WTC11 (cell line): ENCODE measurements at places on chromosomes 12 and 14. TPM values are rescaled to one million over a fixed set of nuclear protein-coding genes. Genes with fewer than 3 reads are reported as not detected.
A peak's percentile ranks its signal among the peaks of the same experiment; 100 is the strongest.

DNA sequence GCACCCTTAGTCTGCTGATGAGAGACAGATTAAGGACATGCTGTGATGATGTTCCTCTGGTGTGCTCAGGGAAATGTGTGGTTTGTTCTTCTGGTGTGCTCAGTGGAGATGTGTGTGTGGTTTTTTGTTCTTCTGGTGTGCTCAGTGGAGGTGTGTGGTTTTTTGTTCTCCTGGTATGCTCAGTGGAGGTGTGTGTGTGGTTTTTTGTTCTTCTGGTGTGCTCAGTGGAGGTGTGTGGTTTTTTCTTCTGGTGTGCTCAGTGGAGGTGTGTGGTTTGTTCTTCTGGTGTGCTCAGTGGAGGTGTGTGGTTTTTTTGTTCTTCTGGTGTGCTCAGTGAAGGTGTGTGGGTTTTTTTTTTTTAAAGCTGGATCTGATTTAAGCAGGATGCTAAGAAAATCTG, 15.4 kb downstream of the PIWIL1 start:
- no peak overlapping the region for H3K27ac ChIP-seq
- H3K4me3 ChIP-seq: no peak overlapping the region
- no peaks in the 10 kb centered on the region for H3K4me1 ChIP-seq

The BMP4 gene
- total RNA-seq: 7.8 to 9.8 TPM (median 8.4 TPM) in 3 replicates

DNA sequence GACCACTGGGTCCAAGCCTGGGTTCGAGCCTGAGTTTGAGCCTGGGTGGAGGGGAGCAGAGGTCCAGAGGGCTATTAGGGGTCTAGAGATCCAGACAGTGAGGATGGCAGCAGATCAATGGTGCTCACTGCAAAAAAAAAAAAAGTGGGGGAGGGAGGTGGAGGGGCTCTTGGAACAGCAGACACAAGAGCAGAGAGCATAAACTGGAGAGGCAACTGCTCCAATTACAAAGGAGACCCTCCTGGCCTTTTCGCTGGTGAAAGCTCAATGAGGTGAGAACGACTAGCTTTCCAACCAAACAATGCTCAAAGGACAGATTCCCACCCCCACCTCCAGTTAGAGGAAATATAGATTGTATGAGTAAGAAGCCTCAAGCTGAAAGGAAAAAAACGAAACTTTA, 124.2 kb upstream of the TSPAN8 start:
- H3K27ac ChIP-seq: no peak overlapping the region
- peaks cover 11% of the 10 kb centered on the region for H3K4me1 ChIP-seq
- H3K27me3 ChIP-seq: no peaks in the 10 kb centered on the region
- H3K36me3 ChIP-seq: no peaks in the 10 kb centered on the region

DNA sequence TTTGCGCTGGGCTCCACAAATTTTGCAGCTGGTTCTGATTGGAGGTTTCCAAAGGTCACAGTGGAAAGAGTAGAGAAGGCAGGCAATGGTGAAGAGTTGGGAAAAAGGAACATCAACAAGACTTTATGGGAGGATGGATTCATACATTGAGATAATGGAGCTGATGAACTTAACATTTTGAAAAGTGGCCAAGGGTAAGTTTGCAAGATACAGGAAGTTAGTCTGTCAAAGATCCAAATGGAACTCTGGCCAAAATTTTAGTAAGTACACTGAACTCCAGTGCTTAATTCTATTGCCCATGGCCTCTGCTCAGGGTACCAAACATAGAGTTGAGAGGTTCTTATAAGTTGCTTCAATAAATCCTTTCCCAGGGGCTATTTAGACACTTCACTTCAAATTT, 15.6 kb downstream of the CCER1 start:
- no peaks in the 10 kb centered on the region for H3K36me3 ChIP-seq
- H3K27me3 ChIP-seq: no peaks in the 10 kb centered on the region
- no peaks in the 10 kb centered on the region for H3K4me1 ChIP-seq

The ADCY4 gene
- total RNA-seq: 0.96 to 2.4 TPM (median 1.1 TPM) in 3 replicates

GRCh38 chr14:56211844-56212243, 93.6 kb downstream of the PELI2 start:
- H3K4me1 ChIP-seq: peaks cover 16% of the 10 kb centered on the region
- H3K36me3 ChIP-seq: no peaks in the 10 kb centered on the region
- no peaks in the 10 kb centered on the region for H3K27me3 ChIP-seq
- H3K4me3 ChIP-seq: no peak overlapping the region

- peak overlapping the region; percentile 94 for H3K27ac ChIP-seq
- peaks cover 22% of the 10 kb centered on the region for H3K27me3 ChIP-seq
- peak overlapping the region; percentile 98 for H3K4me3 ChIP-seq
- peak; percentile 29 for DNase-seq
- peaks cover 5% of the 10 kb centered on the region for H3K36me3 ChIP-seq
Measured at GRCh38 chr14:103385929-103386712, 906 bp downstream of the MARK3 start.

DNA sequence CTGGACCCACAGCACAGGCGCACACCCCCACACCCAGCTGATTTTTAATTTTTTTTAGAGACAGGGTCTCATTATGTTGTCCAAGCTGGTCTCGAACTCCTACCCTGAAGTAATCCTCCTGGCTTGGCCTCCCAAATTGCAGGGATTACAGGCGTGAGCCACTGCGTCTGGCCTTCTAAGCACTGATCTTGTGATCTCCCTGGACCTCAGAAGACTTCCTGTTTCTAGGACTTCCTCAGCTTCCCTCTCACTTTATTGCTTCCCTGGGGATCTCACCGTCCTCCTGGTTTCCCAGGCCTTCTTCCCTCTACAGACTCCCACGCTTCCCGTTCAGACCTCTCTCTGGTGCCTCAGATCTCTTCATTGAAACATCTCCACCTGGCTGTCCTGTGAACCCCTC, 13.8 kb downstream of the ZNF839 start:
- H3K4me3 ChIP-seq: no peak overlapping the region
- no peaks in the 10 kb centered on the region; the same call in 1 of the 2 replicates for H3K27me3 ChIP-seq
- H3K4me1 ChIP-seq: no peaks in the 10 kb centered on the region
- DNase-seq: no peak
- H3K36me3 ChIP-seq: peaks cover 30% of the 10 kb centered on the region
- peak overlapping the region; percentile 14 for H3K27ac ChIP-seq

- no peak overlapping the region for H3K4me3 ChIP-seq
- H3K27ac ChIP-seq: no peak overlapping the region
- H3K4me1 ChIP-seq: no peaks in the 10 kb centered on the region
- no peaks in the 10 kb centered on the region for H3K27me3 ChIP-seq
Measured at GRCh38 chr14:54200726-54201125, 196.1 kb upstream of the CDKN3 start.

GRCh38 chr14:75277008-75277814, 1.4 kb upstream of the FOS start:
- peak overlapping the region; percentile 88 for H3K4me3 ChIP-seq
- H3K36me3 ChIP-seq: peaks cover 18% of the 10 kb centered on the region
- DNase-seq: peak; percentile 78

DNA sequence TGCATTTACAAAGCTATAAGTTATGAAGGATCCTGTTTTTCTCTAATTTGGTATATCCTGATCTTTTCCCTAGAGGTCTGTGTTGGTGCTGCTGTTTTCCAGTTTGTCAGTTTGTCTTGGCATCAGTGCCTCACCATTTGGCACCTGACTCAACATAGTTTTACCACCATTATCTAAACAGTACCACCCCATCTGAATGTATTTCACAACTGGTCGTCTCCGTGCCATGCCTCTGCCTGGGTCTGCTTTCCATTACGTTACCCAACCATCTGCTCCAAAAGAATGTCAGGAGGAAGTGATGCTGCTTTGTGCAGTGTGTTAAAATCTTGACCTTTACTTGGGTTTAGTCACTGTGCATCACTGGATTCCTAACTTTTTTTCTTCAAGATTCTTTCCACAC, 129.3 kb upstream of the RASSF8 start:
- H3K27ac ChIP-seq: no peak overlapping the region
- DNase-seq: no peak

The HOTAIR gene
- not detected in 3 replicates for total RNA-seq

- peaks cover 16% of the 10 kb centered on the region for H3K4me1 ChIP-seq
- peaks cover 13% of the 10 kb centered on the region for H3K36me3 ChIP-seq
- H3K27me3 ChIP-seq: no peaks in the 10 kb centered on the region
- H3K4me3 ChIP-seq: peak overlapping the region; percentile 93
- DNase-seq: no peak
Measured at GRCh38 chr14:58428118-58428683, 682 bp downstream of the KIAA0586 start.

DNA sequence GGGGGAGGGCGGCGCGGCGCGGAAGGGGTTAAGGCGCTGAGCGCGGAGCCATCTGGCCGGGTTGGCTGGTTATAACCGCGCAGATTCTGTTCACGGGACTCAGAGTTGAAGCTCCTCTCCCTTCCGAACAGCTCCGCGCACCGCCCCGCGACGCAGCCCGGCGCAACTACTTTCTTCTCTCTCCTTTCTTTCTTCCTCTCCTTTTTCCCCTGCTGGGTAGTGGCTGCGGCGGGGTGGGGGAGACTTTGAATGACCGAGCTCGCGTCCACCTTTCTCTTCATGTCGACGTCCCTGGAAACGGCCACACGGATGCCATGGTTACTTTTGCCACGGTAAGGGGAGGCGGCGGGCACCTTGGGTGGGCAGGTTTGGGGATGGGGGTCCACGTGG, at the start of gene NTF3:
TSS of gene NTF3 (plus strand) at position 98 of the 390 bp plus-strand sequence. CDS start at position 315, 217 bp downstream.
- H3K4me3 ChIP-seq: no peak within 1 kb of the TSS
- peaks cover 30% of the 10 kb centered on the region for H3K4me1 ChIP-seq
- no peaks in the 10 kb centered on the region; the same call in 1 of the 2 replicates for H3K27me3 ChIP-seq
- H3K27ac ChIP-seq: no peak within 1 kb of the TSS
- peak; percentile 48 for DNase-seq
- no peaks in the 10 kb centered on the region for H3K36me3 ChIP-seq

- no peaks in the 10 kb centered on the region for H3K36me3 ChIP-seq
- H3K4me3 ChIP-seq: no peak overlapping the region
- peak overlapping the region; percentile 69; the same call in 1 of the 2 replicates for H3K27ac ChIP-seq
- no peak for DNase-seq
Measured at GRCh38 chr12:50246873-50247612, 36.3 kb downstream of the LIMA1 start.

- peaks cover 7% of the 10 kb centered on the region; the same call in 1 of the 2 replicates for H3K4me1 ChIP-seq
- H3K4me3 ChIP-seq: no peak overlapping the region
- H3K27me3 ChIP-seq: peaks cover 56% of the 10 kb centered on the region
Measured at GRCh38 chr12:94144781-94145180, 3.6 kb upstream of the PLXNC1 start.
